ENCODE measurements at places on chromosomes 2 and 18.

DNA sequence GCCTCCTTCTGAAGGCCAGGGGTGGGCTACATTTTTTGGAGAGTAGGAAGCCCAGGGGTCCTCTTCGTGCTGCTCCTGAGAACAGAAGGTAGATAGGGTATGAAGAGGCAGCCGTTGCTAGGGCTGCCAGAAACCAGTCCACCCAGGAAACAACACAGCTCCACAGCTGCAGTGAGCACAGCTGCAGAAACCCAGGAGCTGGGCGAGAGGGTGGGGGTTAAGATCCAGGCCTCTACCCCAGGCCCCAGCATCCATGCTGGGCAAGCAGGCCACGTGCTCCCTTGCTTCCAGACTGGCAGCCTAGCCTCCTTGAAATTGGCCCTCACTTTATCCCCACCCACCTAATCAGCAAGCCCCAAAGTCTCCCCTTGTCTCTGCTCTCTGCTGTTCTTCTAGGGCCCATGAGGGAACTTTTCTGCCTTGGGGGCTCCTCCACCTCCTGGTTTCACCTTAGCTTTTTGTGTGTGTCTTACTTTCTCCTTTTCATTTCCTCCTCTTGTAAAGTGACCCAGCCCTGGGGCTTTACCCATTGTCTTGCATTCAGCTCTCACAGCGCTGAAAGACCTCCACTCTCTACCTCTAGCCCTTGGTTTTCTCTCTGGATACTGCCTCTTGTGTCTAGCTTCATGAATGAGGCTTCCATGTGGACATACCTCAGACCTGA lies 30.7 kb downstream of the STON1 start:
- no peak for DNase-seq

- no peak for DNase-seq
Observed at GRCh38 chr2:60843006-60843405, 38.4 kb upstream of the REL start.

GRCh38 chr2:149420053-149420963 lies 89.9 kb downstream of the LYPD6 start:
- DNase-seq, result no peak

- no peak for DNase-seq
Observed at GRCh38 chr2:229627728-229628127, 86.6 kb downstream of the DNER start.
